Right renal cortex interstitium (tissue), 3 donors: ENCODE measurements at places on chromosomes 6 and 20. TPM values are rescaled to one million over a fixed set of nuclear protein-coding genes. Genes with fewer than 3 reads are reported as not detected.

DNA sequence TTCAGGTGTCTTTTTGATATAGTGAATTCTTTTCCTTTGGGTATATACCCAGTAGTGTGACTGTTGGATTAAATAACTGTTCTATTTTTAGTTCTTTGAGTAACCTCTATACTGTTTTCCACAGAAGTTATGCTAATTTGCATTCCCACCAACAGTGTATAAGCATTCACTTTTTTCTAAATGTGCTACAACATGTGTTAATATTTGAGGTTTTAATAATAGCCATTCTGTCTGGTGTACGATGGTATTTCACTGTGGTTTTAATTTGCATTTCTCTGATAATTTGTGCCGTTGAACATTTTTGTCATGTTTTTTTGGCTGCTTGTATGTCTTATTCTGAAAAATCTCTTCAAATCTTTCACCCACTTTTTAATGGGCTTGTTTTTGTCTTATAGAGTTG, 563.5 kb downstream of the GRIK2 start:
- no peak for DNase-seq

GRCh38 chr6:133191323-133191722, 49.8 kb upstream of the EYA4 start:
- no peak for DNase-seq

- DNase-seq, result no peak
These were observed 90.4 kb downstream of the YTHDF1 start for GRCh38 chr20:63125581-63125837.

C6orf15 gene
- polyA plus RNA-seq, result not detected

DNA sequence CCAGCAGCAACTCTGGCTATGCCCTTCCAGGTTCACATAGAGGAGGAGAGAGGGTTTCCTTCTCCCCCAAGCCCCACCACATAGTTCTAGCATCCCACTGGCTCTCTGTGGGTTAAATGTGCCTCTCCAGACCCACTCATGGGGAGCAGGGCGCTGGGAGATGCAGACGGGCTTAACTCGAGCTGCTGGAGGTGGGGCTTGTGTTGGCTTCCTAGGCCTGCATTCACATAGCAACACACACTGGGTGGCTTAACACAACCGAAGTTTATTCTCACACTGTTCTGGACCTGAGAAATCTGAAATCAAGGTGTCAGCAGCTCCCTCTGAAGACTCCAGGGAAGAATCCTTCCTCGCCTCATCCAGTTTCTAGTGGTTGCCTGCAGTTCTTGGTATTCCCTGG, 33.6 kb downstream of the SLC2A10 start:
- DNase-seq, result no peak

DNA sequence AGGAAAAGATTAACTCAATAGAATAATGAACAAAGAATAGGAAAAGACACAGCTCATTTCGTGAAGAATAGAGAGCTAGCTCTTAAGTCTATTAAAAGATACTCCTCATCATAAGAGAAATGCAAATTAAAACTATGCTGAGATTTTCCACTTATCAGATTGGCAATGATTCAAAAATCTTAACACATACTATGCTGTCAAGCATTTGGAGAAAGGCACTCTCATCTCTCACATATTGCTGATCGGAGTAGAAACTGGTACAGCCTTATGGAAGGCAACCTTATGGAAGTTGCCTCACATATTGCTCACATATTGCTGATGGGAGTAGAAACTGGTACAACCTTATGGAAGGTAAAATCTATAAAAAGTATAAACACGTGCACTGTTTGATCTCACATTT, 21.4 kb upstream of the PLAGL1 start:
- DNase-seq, result no peak

GRCh38 chr6:158191761-158192160, 23.6 kb downstream of the GTF2H5 start:
- DNase-seq, result no peak

DNA sequence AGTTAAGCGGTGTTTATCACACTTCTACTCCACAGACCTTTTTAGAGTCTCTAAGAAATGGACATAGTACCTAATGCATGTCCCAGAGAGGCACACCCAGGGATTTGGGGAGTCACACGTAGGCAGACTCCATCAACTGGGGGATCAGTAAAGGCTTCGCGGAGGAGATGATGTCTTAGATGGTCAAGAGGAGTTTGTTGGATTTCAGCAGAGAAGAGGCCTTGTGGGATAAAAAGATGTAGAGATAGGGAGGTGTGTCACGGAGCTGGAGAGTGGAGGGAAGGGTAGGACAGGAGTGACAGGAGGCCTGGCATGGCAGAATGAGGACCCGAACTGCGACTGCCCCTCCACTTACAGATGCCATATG, 9.1 kb downstream of the DYNLRB1 start:
- no peak for DNase-seq

DNA sequence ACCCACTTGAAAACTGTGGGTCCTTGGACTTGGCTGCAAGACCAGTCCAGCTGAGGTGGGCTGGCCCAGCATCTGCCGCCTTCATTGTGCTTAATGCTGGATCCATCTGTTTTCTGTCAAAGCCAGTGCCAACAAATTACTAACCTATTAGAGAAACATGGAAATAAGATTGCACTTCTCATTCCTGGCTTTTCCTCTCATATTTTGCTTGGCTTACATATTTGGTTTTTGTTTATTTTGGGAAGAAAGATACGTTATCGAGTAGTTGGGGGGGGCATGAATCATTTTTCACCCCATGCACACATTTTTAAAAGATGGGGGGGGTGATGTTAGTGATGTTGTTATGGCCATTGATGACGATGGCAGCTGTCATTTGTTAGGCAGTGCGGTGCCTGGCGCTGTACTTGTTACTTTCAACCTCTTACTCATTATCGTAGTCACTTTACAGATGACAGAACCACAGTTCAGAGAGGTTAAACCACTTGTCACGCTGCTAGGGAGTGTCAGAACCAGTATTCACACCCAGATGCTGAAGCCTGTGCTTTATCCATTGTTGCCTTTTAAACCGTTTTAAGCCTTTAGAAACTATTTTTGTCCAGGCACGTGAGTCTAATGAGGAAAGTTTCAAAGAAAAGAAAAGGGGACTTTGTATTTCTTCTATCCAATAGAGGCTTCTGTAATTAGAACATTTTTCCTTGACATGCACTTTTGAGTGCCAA, 180.0 kb downstream of the TMEM242 start:
- no peak for DNase-seq

DLK2 gene
- polyA plus RNA-seq, result 0.90 TPM

- DNase-seq, result no peak
These were observed 15.9 kb downstream of the UNC5CL start for GRCh38 chr6:41023114-41023513.

GRCh38 chr20:33832103-33832804, 21.1 kb downstream of the CHMP4B start:
- DNase-seq, result no peak

SLC25A27 gene
- 31.1 TPM for polyA plus RNA-seq

DNA sequence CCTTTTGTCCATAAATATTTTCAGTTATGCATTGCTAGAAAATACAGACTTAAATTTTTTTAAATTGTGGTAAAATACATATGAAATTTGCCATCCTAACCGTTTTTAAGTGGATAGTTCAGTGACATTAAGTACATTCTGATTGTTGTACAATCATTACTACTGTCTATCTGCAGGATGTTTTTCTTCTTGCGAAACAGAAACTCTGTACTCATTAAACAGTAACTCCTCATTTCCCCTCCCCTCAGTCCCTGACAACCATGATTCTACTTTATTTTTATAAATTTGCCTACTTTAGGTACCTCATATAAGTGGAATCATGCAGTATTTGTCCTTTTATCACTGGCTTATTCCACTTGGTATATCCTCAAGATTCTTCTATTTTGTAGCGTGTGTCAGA, 21.3 kb downstream of the TAF11 start:
- DNase-seq, result no peak

DNA sequence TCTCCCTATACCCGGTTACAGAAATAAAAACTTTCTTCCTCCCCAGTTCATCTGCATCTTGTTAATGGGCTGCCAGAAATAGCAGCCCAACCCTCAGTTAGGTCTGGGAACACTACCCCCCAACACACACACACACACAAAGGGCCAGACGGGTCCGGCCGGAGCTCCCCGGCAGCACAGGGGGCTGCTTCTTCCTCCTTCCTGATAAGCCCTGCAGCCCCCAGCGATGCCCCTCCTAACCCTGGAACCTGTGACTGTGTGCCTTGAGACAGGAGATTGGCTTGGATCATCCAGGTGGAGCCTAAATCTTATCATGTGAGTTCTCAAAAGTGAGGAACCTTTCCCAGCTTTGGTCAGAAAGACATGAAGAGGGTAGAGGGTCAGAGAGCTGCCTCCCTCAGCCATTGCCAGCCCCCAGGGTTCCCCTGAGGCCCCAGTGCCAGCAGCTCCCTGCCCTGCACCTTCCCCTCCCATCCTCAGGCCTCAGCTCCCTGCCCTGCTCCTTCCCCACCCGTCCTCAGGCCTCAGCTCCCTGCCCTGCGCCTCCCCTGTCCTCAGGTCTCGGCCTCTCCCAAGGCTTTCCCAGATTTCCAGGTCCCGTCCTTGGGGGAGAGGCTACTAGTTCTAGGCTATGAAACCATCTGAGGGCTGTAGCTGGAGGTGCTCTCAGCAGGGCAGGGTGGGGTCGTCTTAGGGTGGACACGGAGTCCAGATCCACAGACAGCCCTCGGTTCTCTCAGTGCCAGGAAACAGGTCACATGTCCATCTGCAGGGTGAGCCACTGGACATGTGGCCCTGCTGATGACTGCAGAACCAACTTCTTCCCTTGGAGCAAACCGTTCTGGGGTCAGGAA, 34.5 kb upstream of the CST7 start:
- no peak for DNase-seq

- DNase-seq, result no peak
These were observed 9.2 kb downstream of the SLCO4A1 start for GRCh38 chr20:62651285-62652021.

PRDM13 gene
- not detected for polyA plus RNA-seq

TBX18 gene
- polyA plus RNA-seq, result 8.7 TPM

GRCh38 chr6:15205321-15205720, 40.5 kb upstream of the JARID2 start:
- no peak for DNase-seq

TSPO2 gene
- 0.35 TPM for polyA plus RNA-seq

DNA sequence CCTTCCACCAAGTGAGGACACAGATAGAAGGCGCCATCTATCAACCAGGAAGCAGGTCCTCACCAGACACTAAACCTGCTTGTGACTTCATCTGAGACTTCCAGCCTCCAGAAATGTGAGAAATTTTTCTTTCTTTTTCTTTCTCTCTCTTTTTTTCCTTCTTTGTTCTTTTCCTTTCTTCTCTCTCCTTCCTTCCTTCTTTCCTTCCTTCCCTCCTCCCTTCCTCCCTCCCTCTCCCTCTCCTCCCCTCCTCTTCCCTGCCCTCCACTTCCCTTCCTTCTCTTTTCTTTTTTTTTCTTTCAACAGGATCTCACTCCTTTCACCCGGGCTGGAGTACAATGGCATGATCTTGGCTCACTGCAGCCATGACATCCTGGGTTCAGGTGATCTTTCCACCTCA, 37.4 kb upstream of the MCUR1 start:
- DNase-seq, result no peak
